ENCODE measurements at places on chromosomes 5 and 9.

GRCh38 chr9:37512437-37512836 is 26.7 kb downstream of the POLR1E start:
- no peak for DNase-seq

GRCh38 chr9:116718111-116718510 is 31.0 kb downstream of the TRIM32 start:
- DNase-seq = no peak

- peak; percentile 69 for DNase-seq
Measured at GRCh38 chr5:40841068-40841805, at the start of gene CARD6. CARD6 (plus strand) TSS chr5:40841367; CDS start chr5:40841383, 16 bp downstream.

- DNase-seq = no peak
Measured at GRCh38 chr5:134479839-134480238, 45.6 kb upstream of the JADE2 start.

DNA sequence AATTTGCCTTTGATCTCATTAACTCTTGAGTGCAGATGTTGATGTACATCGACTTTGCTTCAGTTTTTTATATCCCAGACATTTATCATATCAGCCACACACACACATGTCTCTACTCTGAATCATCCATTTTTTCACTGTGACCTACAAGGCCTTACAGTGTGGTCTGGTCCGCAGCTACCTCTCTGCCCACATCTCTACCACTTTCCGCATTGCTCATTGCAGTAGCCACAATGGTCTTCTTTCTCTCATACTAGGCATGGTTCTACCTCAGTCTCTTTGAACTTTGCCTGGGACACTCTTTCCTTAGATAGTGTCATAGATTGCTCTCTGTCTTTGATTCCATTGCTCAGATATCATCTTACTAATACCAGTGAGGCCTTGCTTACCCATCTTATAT is 87.9 kb upstream of the FSD1L start:
- DNase-seq = no peak

GRCh38 chr5:138662599-138662998 is 87.4 kb upstream of the HSPA9 start:
- peak; percentile 28 for DNase-seq

GRCh38 chr5:62283861-62284260 is 22.1 kb upstream of the KIF2A start:
- DNase-seq = no peak

DNA sequence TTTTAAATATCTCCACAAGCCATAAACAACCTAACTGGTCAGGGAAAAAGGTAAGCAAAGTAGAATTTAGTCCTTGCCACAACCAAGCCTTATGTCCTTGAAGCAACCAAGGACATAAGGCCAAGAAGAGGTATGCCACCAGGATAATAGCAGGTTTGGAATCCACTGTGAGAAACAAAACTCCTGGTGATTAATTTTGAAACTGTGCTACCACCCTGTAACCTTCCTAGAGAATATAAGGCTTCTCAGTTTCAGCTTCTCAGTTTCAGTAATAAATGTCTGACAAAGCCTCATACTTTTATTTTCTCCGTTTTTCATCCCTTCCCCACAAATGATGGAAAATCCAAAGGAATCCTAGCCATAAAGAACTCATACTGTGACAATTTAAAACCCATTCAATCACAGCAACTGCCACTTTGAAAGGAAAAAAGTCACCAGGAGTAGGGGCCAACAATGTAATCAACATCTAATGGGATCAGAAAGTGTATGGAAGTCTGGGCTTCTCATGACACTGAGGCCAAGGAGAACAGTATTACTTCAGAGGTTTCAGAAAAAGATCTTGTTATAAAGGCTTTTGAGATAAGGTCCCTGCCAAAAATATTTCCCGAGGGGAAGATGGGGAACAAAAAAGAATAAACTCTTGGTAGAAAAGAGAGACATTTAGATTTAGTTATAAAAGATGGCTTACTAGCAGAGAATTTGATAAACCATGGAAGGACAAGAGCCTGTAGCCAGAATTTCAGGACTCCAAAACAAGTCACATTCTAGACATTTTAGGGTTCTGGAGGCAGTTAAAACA is 189.2 kb downstream of the TSSK1B start:
- no peak for DNase-seq

DNA sequence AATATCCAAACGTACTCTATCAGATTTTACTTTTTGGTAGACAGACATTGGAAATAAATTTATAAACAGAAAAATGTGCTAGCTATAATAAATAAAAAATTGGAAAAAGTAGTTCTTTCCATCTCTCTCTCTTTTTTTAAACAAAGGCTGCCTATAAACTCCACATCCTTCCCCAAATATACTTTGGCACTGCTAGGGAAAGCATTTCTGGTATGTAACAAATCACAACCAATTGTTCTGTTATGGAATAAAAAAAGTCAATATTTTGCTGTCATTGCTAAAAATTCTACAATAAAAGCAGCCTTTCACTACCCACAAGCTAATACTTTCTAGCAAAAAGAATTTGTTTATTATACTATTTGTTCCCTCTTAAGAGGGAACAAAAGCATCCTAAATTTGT is 169.2 kb upstream of the TARS1 start:
- no peak for DNase-seq

DNA sequence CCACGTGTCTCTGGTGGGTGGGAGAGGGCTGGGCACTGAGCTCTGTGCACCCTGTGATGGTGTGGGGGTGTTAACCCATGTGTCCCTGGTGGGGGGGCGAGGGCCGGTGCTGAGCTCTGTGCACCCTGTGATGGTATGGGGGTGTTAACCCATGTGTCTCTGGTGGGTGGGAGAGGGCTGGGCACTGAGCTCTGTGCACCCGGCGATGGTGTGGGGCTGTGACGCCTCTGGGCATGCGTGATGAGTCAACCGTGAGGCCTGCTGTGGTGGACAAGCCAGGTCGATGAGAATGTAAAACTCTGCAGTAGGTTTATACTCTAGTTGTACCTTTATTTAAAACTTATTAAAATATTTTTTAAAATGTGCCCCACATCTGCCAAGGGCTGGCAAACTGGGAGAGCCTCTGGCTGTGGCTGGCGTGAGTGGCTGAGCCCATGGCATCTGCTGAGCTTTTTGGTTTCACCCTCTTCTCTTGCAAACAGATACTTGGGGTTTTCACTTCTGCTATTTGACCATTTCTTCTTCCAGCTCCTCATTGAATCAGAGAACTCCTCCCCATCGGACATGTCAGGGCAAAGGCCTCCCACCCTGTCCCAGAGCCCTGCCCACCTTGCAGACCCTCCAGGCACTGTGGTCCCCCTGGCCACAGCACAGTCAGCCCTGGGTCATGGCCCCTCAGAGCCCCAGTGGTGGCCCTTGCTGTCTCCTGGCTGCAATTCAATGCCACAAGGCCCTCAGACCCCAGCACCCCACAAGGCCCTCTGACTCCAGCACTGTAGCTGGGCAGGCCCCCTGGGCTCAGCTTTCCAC is 18.5 kb upstream of the EXOC3 start:
- peak; percentile 90 for DNase-seq

- DNase-seq = no peak
Measured at GRCh38 chr5:114191441-114191840, 170.4 kb upstream of the KCNN2 start.

- DNase-seq = no peak
Measured at GRCh38 chr5:142654578-142655058, 31.3 kb downstream of the FGF1 start.

GRCh38 chr9:127664324-127664677 is 42.5 kb upstream of the CFAP157 start:
- DNase-seq = no peak

DNA sequence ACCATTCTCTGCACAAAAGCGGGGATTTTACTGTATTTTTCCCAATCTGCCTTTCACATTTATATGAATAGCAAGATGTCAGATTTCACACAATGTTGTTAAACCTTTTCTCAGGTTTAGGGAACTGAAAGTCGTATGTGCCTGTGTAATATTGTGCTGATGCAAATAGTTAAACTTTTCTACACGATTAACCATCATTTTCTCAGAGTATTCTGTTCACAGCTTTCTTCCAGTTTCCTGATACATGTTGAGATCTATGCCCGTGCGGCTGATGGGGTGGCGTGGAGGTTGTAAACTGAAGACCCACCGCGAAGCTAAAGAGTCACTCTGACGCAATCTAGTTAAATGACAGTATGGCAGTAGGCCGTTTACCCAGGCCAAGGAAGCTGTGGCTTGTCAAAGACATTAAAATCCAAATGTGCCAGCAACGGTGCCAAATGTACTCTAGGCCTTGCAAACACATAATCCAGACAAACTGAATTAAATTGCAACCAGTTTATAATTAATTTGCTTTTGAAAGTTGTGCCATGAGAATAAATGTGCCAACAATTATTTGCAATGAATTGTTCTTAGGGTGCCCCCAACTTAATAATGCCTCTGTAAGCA is 145.7 kb downstream of the EBF1 start:
- peak; percentile 23 for DNase-seq

DNA sequence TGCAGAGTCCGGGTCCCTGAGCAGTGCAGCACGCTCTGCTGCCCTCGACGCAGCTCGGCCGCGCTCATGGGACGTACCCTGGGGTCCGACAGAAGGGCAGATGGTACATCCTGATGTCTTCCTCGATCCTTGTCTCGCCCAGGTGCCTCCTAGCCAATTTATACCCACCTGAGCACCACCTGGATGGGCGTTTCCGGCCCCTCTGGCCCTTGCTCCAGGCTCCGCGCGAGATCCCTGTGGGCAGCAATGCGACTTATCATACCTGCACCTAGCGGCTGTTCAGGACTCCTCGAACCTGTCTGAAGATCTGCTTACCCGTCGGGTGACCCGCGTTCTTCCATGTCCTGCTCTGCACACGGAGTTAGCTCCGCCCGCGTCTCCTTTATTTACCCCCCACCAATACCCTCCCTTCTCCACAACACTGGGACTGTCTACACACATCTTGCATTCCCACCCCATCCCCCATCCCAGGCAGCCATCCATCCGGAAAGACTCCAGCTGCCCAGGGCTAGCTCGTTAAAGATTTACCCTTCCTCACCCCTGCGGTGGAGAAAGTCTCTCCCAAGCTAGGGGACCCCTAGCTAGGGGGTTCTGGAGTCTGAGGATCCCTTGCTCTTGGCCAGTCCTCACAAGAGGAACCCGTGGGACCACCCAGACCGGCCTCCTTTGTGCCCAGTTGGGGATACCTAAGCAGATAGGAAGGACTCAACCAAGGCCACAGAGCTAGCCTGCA is at the start of gene KIF12:
TSS of gene KIF12 (minus strand) at position 357 of the 733 bp plus-strand sequence. CDS start at position 341, 16 bp downstream.
- no peak for DNase-seq

GRCh38 chr9:72431036-72431435 is 66.0 kb upstream of the ZFAND5 start:
- no peak for DNase-seq

- DNase-seq = no peak
Measured at GRCh38 chr9:69346596-69347390, 21.8 kb downstream of the ENTREP1 start.

DNA sequence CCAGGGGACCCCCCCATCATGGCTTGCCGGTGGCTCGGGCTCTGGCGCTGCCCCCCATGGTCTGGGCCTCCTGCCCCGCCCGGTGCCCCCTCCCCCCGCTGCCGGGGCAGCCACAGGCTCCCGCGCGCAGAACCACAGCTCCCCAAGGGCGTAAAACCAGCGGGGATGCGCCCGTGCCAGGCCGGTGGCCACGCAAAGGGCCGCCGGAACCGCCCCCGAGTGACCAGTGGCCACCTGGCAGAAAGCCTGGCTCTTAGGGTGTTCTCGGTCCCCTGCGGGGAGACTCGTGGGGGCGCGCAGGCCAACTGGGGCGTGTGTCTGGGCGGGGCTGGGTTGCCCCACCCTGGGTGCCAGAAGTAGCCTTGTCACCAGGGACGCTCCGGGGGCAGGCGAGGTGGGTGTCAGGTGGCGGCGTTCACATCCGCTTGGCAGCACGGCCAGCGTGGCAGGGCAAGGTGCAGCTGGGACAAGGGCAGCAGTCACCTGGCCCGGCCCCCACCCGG is 515 bp upstream of the AGPAT2 start:
- no peak for DNase-seq

DNA sequence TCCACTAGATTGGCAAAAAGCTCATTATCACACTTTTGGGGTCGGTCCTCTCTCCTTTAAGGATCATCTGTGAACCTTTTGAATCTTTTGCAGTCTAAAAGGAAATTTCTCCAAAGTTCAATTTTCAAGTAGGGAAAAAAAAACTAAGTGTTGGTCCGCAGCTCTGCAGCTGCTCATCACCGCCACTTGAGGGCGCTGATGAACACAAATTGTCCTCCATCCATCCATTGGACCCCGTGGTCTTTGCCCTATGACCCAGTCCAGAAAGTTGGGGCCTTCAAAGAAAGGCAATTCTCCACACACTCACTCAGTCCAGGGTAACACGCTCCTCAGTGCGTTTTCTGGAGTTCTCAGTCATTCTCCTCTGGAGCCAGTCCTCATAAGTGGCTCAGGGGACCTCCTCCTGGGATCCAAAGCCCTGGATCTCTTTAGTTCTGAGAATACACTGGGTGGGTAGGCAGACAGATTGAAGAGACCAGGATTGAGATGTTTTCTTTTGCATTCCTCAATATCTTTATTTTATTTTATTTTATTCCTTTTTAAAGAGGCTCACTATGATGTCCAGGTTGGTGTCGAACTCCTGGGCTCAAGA is 63.6 kb upstream of the SLC28A3 start:
- peak; percentile 27 for DNase-seq

- DNase-seq = no peak
Measured at GRCh38 chr9:18074041-18074440, 399.9 kb upstream of the ADAMTSL1 start.

- DNase-seq = peak; percentile 75
Measured at GRCh38 chr5:14503017-14503680, 78.4 kb upstream of the OTULINL start.

Data from inflammatory macrophage (primary cell).